ENCODE measurements at places on chromosomes 4 and X. TPM values are rescaled to one million over a fixed set of nuclear protein-coding genes. Genes with fewer than 3 reads are reported as not detected.

DNA sequence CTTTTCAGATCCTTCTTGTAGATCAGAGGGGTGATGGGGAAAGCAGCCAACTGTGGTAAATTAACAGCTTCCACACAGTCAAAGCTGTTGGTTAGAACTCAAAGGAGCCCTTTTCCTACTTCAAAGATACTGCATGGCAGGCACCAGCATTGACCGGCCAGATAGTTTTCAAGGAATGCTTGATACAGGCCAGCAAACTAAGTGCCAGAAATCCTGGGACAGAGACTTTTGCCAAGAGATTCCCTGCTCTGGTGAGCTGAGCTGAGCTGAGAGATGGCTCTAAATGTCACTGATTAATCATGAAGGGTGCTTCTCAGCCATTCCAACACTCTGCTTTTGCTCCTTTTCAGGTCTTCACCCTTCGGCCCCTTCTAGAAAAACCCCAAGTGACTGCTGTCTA is 131.6 kb upstream of the MED14 start:
- DNase-seq = no peak

- DNase-seq = no peak
Observed at GRCh38 chr4:36921476-36922216, 322.9 kb upstream of the NWD2 start.

- DNase-seq = no peak
Observed at GRCh38 chr4:105108971-105109370, 37.7 kb upstream of the TET2 start.

The REPS2 gene
- total RNA-seq = 1.3 TPM

- no peak for DNase-seq
Observed at GRCh38 chr4:30721185-30722091, 1.3 kb downstream of the PCDH7 start.

The PSAPL1 gene
- not detected for total RNA-seq

The IL15 gene
- 9.0 TPM for total RNA-seq

DNA sequence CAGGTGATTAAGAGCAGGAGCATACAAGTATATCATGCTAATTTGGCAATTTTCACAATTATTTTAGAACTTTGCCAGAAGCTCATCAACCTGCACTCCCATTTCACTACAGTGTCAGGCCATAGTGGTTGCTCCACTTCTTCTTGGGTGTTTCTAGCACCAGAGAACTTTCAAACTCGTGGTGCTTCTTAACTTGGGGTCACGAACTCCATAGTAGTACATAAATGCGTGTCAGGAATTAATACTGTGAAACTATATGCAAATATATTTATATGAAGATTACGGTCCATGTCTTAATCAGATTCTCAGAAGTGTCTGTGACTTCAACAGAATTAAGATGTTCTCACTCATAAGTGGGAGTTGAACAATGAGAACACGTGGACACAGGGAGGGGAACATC is 254.3 kb upstream of the BMP3 start:
- no peak for DNase-seq

DNA sequence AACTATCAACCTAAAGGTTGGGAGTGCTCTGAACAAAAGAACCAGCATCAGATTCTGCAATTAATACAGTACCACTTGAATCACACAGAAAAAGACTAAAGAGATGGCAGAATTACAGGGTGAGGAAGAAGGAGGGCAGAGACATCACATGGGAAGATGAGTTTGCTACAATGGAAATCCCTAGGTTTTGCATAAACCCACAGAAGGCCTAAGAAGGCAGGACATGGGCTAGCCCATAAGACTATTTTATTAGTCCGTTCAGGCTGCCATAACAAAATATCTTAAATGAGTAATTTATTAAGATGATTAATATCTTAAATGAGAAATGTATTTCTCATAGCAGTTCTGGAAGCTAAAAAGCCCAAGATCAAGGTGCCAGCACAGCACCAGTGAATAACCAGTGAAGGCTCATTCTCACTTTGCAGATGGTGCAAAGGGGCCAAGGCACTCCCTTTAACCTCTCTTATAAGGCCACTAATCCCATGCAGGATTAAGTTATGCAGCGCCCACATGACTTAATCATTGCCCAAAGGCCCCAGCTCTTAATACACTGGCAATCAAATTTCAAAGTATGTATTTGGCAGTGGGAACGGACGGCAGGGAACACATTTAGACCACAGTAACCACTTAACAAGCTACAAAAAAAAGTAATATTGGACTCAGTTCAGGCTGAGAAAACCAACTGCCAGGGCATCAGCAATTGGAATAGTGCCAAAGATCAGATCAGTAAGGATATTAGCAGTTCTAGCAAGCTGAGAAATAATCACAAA is 47.6 kb upstream of the NEUROG2 start:
- DNase-seq = no peak

- DNase-seq = no peak
Observed at GRCh38 chrX:115067812-115068211, 50.4 kb upstream of the IL13RA2 start.

GRCh38 chr4:185039508-185040273 is 21.4 kb downstream of the HELT start:
- DNase-seq = peak; percentile 18

GRCh38 chrX:31291131-31291530 is 219.3 kb upstream of the FTHL17 start:
- no peak for DNase-seq

- DNase-seq = no peak
Observed at GRCh38 chr4:175998782-175999181, 66.9 kb upstream of the WDR17 start.

- DNase-seq = no peak
Observed at GRCh38 chr4:14874990-14875389, 127.3 kb upstream of the CPEB2 start.

- DNase-seq = no peak
Observed at GRCh38 chr4:56662782-56663468, 18.2 kb downstream of the HOPX start.

DNA sequence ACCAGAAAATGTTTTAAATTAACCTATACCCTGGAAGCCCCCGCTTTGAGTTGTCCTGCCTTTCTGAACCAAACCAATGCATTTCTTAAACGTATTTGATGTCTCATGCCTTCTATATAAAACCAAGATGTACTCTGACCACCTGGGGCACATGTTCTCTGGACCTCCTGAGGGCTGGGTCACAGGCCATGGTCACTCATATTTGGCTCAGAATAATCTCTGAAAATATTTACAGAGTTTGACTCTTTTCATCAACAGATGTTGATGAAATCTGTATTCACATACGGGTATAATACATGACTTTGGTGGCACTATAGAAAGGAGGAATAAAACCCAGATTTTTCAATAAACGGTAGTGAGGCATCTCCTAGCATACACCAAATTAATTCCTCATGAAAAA is 55.7 kb downstream of the STAP1 start:
- DNase-seq = no peak

DNA sequence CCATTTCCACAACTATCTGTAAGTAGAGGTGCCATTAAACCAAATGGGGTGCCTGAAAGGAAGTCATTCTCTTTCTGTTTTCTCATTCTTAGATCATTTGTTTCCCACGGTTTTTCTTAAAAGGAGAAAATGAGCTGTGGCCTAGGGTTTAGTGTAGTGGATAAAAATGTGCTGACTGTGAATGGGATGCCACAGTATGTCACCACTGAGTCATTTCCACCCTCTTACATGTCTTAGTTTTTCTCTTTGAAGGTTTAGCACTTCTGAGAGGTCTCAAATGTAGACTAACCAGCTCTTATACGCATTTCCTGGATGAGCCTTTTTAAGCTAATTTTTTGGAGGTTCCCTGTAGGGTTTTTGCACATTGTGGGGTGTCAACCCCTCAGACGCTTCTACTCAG is 244.5 kb upstream of the SPANXN1 start:
- DNase-seq = no peak

DNA sequence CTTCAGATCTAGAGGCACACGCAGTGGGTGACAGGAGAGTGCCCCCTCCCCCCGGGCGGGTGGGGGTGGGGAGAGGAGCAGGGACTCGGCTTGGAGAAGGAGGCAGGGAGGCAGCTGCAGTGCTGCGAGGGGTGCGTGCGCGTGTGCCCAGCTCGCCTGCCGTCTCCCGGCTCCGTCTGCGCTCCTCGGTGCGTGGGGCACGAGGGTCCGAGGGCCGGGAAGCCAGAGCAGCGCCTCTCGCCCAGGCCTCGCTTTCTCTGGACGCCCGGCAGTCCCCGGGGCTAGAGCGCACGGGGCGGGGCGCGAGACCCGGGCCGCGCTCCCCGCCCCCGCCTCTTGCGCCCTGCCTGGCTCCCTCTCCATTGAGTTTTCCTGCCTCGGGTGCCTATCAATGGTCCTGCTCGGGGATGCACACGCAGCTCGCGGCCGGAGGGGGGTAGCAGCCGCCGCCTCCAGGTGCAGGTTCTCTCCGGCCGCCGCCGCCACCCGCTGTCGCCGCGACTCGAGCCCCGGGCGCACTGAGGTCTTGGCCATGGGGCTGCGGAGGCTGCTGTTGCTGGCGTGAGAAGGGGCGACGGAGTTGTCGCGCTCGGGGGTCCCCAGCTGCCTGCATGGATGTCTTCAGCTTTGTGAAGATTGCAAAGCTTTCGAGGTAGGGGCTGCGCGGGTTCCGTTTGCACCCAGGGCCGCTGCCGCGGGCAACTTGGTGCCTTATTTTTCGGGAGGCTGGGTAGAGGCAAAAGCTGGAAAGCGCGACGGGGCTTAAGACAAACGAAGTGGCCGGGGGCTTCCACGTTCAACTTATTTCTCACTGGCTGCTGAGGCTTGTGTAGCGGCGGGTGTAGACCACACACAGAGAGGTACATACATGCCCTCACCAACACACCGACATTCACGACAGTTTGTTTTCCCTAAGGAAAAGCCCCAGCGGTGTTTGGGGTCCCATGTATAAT is at the start of gene FRMPD4:
TSS of gene FRMPD4 (plus strand) at position 113 of the 953 bp plus-strand sequence. CDS start at position 612, 499 bp downstream.
- no peak for DNase-seq

The DAPP1 gene
- 29.0 TPM for total RNA-seq

GRCh38 chr4:41744572-41745291 is 3.8 kb downstream of the PHOX2B start:
- DNase-seq = no peak

The COL25A1 gene
- 1.9 TPM for total RNA-seq

GRCh38 chrX:136256026-136256425 is 4.8 kb upstream of the MAP7D3 start:
- no peak for DNase-seq

The HAUS3 gene
- total RNA-seq = 9.2 TPM

The DMRTC1 gene
- not detected for total RNA-seq

DNA sequence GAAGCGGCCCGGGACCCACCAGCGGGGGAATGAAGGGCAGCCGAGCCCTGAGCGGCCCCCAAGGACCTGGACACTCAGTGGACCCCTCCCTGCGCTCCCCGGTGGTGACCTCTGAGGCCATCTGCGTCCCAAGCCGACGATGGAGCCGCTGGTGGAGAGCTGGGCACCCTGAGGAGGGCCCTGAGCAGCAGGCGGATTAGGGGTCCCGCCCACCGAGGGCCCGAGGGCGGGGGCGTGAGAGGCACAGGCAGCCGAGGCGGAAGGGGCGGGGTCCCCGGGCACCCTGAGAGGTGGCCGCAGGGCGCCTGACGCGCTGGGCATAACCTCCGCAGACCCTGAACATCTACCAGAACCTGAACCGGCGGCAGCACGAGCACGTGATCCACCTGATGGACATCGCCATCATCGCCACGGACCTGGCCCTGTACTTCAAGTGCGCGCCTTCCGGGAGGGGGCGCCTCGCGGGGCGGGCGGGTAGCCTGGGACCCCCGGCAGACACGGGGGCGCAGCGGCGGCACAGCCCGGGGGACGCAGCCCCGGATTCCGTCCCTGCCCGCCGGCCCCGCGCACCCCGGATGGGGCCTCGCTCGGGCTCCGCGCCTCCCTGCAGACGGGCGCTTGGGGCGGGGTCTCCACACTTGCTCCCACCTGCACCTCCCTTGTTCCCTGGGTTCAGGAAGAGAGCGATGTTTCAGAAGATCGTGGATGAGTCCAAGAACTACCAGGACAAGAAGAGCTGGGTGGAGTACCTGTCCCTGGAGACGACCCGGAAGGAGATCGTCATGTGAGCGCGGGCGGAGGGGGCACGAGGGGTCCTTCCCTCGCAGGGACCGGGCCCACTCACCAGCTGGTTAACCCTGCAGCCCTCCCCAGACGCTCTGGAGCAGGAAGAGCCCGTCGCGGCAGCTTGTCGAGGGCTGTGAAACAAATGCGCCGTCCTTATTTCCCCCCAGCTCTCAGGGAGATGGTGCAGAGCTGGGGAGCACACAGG is 10.3 kb downstream of the ATP5ME start:
- no peak for DNase-seq

GRCh38 chr4:185892165-185892564 is 80.2 kb upstream of the SORBS2 start:
- DNase-seq = no peak

The TMEM150C gene
- 5.3 TPM for total RNA-seq

DNA sequence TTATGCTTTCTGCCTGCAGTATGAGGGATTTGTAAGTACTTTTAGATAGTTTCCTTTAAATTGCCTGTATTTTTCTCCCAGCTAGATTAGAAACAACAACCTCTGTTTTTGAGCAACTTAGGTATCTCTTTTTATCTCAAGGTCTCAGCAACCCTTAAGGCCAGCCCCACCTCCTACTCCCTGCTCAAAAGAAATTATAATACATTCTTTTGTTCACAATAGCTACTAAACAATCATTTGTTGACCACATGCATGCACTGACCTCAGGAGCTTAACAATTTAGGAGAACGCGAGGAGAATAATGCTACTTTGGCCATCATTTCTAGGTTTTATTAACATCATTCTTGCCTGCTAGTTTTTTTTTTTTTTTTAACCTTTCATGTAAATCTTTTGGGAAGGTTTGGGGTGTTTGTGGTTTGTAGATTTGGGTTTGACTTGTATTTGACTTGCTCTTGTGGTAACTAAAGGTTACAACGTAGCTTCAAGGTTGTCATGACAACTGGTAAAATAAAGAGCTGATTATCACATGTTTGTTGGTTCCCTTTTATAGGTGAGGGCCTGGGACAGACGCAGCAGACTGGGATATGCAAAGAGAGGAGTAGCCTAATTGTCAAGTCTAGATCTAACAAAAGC is 145.4 kb upstream of the PLAC1 start:
- DNase-seq = no peak

The AFM gene
- not detected for total RNA-seq

The MAGEA12 gene
- total RNA-seq = not detected

DNA sequence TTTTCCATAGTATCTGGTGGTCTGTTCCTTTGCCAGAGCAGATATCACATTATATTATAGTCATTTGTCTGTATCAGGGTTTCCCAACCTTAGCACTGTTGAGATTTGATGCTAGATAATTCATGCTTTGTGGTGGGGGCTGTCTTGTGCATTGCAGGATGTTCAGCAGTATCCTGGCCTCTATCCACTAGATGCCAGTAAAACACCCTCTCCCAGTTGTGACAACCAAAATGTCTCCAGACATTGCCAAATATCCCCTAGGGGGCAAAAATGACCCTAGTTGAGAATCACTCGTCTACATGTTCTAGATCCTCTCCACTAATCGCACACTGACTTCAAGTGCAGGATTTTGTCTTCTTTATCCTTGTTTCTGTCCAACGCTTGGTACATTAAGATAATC is 160.8 kb downstream of the FANCB start:
- no peak for DNase-seq

GRCh38 chrX:39779952-39780783 is 317.6 kb downstream of the BCOR start:
- DNase-seq = no peak

The CRLF2 gene
- not detected for total RNA-seq
